ENCODE measurements at places on chromosomes 11 and 22.

GRCh38 chr22:25572708-25573171, 8.3 kb downstream of the GRK3 start:
- no peak for DNase-seq

- DNase-seq, result no peak
Observed at GRCh38 chr11:111571829-111572501, 30.3 kb upstream of the SIK2 start.

- DNase-seq, result no peak
Observed at GRCh38 chr11:71934213-71934612, 5.4 kb downstream of the RNF121 start.

- DNase-seq, result no peak
Observed at GRCh38 chr11:84250834-84251613, 964.9 kb upstream of the CCDC90B start.

GRCh38 chr11:70194792-70195791, 8.0 kb upstream of the FADD start:
- DNase-seq, result no peak

- no peak for DNase-seq
Observed at GRCh38 chr11:1298695-1299492, 10.5 kb downstream of the TOLLIP start.

Measured in GM19239 (cell line).